ENCODE measurements at places on chromosomes 7 and 10.
A peak's percentile ranks its signal among the peaks of the same experiment; 100 is the strongest.

DNA sequence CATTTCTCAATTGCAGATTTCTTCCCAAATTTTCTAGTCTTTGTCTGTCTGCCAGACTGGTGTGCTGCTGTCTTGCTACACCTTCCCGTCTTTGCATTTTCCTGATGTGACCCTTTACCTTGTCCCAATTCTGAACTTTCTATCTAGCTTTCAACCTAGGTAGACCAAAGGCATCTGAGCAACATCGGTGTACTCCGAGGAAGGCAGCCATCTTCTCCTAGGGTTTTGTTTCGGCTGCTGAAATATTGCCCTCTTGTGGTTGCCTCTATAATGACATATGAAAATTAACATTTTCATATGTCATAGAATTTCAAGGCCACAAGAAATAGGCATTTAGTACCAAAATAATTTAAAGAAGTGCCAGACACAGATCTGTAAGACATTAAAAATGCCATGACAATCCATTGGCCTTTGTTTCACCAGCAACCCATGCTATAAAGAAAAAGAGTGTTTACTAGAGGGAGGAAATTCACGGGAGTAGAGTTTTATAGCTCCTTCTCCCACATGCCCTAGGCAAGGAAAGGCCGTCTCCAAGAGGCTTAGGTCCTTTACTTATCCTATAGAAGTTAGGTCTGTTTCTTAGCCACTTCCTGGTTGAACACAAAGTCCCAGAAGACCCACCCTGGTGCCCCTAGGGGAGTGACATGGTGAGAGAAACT lies 23.4 kb downstream of the OR9A2 start:
- DNase-seq, result no peak

DNA sequence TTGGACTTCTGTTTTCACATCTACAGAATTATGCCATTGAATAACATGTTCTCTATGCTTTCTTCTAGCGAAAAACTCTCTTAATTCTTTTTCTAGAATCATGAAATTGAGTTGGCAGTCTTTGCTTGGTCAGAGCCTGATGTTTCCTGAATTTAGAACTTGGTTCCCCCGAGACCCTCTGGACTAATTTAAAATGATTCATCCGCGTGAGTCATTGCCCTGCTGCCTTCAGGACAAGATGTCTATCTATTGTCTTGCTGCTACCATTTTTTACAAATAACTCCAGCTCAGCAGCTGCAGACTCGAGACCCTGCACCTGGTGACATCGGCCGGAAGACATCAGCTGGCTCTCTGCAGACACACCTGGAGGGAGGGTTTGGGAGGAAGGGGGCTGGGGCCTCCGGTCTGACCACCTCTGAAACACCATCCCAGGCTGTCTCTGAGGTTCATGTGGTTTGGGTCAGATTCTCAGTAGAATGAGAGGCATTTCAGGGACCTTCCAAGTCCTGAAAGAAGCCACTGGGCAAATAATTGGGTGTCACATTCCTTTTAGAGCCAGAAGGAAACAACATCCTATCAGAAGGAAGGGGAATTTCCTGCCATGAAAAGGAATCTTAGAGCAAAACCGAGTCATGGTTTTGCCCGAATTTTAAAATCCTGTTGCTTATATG lies 20.9 kb upstream of the KLF6 start:
- DNase-seq, result no peak

- no peak for DNase-seq
Measured at GRCh38 chr10:86936661-86937501, 20.5 kb downstream of the MMRN2 start.

- DNase-seq, result no peak
Measured at GRCh38 chr7:158166386-158167340, 421.0 kb downstream of the PTPRN2 start.

DNA sequence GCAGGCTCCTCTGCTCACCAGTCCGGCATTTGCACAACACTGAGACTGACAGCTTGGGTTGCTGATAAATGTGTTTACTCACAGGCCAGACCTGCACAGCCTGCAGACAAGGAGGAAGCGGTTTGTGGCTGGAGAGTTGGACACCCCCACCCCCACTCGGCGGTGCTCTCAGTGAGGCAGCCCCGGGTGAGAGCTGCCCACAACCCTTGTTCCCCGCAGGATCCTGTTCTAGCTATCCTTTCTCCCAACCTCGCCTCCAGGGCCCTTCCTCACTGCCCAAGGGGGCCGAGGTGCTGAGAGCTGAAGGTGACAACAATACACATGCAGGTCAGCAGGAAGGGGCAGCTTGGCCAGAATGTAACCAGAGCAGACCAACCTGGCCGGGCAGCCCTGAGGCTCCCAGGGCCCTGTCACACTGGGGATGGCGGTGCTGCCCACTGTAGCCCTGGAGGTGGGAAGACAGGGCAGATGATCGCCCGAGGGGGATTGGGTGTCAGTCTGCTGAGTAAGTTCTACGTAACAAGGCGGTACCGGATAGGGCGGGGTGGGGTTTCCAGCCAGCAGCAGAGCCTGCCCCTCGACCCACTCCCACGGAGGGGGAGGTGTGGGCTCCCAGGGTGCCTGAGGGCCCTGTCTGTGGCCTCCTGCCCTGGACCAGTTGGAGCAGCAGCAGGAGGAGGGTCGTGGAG lies 2.1 kb upstream of the ADAM8 start:
- no peak for DNase-seq

DNA sequence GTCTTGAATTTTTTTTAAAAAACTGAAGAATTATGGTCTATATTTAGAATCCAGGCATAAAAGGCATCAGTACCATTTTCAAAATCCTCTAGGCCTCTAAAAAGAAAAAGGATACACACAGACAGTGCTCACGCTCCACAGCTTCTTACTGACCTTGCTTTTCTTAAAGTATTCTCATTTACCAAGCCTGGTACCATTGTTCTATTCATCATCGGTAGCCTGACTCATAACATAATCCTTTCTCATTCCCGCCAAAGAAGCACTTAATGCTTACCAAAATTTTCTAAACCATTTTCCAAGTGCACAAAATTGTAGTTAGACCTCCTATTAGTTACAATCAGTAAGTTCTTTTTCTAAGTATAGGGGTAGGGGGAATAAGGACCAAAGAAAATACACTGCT lies 54.6 kb downstream of the ATE1 start:
- no peak for DNase-seq

DNA sequence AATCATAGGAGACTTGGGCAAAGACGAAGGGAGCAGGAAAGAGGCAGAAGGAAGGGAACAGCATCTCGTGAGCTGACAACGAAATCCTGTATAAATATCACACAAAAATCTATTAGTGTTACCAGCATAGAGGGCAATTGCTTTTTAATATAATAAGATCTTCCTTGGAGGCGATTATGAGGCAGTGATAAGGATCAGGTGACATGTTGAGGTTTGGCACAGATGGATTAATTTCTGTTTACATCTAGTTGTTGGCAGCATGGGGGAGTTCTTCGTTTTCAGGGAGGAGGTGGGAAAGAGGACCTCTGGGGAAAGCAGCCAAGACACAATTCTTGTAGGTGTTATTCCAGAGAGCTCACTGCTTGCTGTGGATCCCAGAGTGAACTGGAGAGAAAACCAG lies 163.8 kb downstream of the PLXNA4 start:
- DNase-seq, result no peak

DNA sequence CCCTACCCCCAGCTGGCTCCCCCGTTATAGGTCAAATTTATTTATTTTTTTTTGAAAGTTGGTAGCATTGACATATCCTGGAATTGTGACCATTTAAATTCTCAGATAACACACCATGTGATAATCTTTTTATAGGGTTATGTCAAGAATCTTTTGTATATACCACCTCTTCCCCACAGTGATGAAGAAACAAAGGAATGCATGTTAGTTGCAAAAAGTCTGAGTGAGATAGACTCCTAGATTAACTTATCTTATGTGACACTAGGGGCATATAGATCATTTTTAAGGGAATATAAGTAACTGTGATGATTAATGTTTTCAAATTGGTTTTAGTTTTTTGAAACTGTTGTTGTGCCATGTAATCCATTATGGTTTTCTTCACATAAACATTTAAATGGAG lies 68.3 kb downstream of the MLLT10 start:
- no peak for DNase-seq

DNA sequence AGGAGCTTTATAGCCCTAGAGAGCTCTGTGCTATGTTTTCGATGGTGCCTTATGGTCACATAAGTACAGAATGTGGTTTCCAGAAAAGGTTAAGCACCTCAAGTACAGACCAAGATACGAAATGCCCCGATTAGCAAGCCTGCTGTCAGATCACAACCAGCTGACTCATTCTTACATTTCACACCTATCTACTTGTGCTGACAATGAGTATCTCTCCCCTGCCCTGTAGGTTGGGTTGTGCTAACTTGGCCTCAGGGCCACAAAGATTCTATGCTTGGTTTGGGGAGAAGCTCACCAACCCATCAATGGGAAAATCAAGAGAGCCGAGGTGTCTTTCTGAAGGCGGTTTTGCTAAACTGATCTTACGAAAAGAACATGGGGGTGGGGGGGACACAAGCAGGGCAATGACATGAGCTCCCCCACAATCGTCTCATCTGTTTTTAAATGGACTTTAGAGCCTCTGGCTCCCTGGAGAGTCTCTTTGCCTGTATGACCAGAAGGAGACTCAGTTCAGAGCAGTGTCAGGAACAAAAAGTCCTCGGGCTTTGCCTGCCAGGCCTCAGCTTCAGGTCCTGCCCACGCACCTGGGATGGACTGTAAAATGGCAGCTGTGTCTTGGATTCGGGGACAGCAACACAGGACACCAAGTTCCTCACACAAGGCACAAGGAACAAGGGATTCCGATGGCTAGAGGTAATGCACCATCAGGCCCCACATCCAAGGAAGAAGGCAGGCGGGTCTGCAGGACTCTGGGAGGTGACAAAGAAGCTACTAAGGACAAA lies 55.1 kb downstream of the FAM53B start:
- DNase-seq, result no peak

DNA sequence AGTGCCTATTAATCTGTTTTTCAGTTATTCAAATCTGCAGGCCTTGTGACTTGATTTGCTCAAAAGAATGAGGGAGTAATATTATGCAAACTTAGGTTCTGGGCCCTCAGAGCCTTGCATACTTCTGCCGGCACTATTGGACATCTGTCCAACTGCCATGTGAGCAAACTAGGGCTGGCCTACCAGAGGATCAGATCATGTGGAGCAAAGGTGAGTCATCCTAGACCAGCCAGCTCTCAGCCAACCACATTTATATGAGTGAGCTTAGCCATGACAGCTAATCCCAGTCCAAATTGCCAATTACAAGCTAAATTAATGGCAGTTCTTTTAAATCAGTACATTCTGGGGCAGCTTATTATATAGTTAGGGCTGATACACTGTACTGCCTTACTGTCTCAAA lies 69.6 kb downstream of the SDHAF3 start:
- DNase-seq, result no peak

DNA sequence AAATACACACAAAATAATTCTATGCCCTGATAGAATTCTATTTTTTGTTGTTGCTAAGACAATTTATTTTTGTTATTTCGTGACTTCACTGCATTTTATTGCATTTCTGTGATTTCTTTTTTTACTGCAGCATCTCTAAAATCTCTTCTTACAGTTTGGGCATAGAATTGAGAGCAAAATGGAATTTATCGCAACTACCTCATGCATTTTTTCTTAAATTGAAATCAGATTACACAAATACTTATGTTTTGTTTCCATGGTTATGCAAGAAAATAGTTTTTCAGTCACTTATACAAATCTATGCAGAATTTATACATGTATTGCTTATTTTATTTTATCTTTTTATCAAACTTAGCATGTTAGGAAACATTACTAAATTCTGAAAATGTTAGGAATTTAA lies 781.8 kb upstream of the LRRTM3 start:
- no peak for DNase-seq

GRCh38 chr10:122159141-122159970 lies 111.7 kb upstream of the BTBD16 start:
- DNase-seq, result no peak

- DNase-seq, result no peak
Measured at GRCh38 chr10:127318396-127318795, 122.0 kb upstream of the INSYN2A start.

DNA sequence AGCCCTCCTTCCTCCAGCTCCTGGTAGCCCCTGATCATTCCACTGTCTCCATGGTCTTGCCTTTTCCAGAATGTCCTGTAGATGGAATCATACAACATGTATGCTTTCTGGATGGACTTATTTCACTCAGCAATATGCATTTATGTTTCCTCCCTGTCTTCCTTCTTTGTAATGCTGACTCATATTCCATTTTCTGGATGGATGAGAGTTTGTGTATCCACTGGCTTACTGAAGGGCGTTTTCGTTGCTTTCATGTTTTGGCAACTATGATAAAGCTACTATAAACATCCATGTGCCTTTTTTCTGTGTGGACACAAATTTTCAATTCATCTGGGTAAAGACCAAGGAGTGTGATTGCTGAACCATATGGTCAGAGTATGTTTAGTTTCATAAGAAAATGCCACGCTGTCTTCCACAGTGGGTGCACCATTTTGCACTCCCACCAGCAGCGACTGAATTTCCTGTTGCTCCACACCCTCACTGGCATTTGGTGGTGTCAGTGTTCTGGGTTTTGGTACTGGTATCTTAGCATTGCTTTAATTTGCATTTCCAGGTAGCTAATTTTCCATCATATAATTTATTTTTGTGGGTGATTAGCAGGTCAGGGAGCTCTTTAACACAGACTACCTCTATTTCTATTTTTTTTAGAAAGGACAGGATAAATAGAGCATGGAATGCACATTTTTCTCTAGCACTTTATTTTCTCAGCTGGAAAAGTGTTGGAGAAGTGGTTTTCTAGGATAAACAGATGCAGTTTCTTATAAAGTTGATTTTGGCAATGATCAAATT lies 252.2 kb downstream of the WDR37 start:
- no peak for DNase-seq

- DNase-seq, result peak; percentile 45
Measured at GRCh38 chr7:129612112-129613015, 844 bp downstream of the NRF1 start.

DNA sequence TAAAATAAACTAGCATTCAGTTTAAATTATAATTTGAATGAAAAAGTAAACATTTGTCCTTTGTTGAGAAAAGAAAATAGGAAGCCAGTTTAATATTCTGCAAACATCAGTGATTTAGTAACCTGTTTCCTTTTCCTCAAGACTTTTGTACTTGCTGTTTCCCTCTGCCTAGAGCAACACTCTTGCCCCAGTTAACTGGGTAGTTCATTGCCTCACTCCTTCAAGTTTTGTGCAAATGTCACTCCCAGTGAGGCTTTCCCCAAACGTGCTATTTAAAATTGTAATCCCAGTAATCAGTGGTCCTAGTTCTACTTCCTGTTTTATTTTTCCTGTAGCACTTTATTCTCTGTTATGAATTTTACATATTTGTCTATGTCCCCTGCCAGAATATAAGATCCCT lies 23.8 kb downstream of the DLD start:
- DNase-seq, result no peak
